ENCODE measurements at places on chromosomes 12 and 14.
A peak's percentile ranks its signal among the peaks of the same experiment; 100 is the strongest.

- DNase-seq = no peak
Observed at GRCh38 chr14:37623426-37623951, 28.1 kb downstream of the TTC6 start.

DNA sequence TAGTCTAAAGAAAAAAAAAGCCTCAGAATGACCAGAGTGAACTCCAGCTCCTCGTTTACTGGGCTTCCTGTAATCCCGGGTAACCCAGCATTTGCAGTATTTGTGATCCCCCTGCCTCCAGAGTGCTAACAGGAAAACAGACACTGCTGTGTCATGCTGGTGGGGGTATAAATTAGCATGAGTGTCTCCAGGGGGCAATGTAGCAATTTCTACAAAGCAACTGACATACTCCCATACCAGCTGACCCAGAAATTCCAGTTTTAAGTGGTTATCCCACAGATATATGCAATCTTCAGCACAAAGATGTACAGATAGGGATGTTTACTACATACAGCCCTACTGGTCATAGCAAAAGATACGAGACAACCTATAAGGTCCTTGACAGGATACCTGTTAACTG, 18.8 kb downstream of the TTC7B start:
- no peak for DNase-seq

DNA sequence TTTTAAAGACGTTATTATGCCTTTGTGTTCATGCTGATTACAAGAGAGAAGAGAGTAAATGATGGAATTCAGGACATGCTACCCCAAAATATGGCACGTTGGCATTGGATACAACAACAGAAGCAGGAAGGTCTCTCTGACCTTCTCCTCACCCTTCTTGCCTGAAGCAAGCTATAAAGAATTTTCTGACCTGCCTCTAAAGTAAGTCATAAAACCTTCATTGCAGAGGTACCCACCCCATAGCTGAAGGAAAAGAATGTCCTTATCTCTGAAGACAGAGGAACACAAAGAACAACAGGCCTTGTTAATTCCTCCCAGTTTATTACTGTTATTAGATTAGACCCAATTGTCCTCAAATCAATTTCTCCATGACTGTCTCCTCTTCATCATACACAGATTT, 176.2 kb downstream of the FBXL14 start:
- DNase-seq = no peak

GRCh38 chr14:34937876-34938275, 44.9 kb upstream of the SRP54 start:
- DNase-seq = no peak

GRCh38 chr12:117141097-117141898, 42.1 kb upstream of the TESC start:
- DNase-seq = no peak

DNA sequence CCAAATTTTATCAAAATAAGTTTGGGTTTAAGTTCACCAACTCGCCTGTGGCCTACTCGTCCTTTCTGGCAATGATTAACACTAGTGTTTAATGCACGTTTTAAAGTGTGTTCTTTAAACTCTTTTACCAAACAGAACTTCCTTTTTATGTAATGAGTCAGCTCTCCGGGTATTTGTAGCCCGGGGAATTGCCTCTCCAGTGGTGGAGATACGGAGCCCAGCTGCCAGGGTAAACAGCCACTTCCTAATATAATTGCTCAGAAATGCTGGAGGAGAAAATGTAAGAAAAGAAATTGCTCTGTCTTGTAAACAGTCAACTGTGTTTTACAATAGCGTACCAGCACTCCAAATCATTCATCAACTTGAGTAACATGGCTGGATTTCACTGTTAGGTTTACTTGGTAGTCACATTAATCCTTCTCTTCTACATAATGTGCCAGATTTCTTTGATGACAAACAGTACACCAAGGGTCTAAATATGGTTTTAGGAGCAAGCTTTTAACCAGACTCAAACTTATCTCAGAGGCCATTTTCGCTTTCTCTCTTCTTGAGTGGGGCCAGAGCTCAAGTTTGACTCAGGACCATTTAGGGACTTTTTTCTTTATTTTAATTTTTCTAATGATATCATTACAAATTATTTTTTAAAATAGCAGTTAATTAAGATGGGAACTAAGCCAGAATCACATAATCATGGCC, 101.2 kb upstream of the SLC38A2 start:
- DNase-seq = peak; percentile 35
